Left lobe of liver (tissue), 2 donors: ENCODE measurements at places on chromosomes 2 and 18. TPM values are rescaled to one million over a fixed set of nuclear protein-coding genes. Genes with fewer than 3 reads are reported as not detected.

VAMP5 gene
- total RNA-seq, result 31.7 TPM

PTPRM gene
- 34.7 TPM for total RNA-seq

RIT2 gene
- total RNA-seq, result not detected

NOTO gene
- total RNA-seq, result not detected

CARF gene
- total RNA-seq, result 3.6 TPM

TOGARAM2 gene
- total RNA-seq, result 0.78 TPM

POTEJ gene
- total RNA-seq, result not detected

ANTXR1 gene
- total RNA-seq, result 2.2 TPM

ZNF407 gene
- 4.9 TPM for total RNA-seq

CHST10 gene
- total RNA-seq, result 0.50 TPM

DYSF gene
- 30.0 TPM for total RNA-seq

HOXD10 gene
- total RNA-seq, result not detected

CCDC178 gene
- total RNA-seq, result not detected

SCLY gene
- total RNA-seq, result 40.6 TPM

DNA sequence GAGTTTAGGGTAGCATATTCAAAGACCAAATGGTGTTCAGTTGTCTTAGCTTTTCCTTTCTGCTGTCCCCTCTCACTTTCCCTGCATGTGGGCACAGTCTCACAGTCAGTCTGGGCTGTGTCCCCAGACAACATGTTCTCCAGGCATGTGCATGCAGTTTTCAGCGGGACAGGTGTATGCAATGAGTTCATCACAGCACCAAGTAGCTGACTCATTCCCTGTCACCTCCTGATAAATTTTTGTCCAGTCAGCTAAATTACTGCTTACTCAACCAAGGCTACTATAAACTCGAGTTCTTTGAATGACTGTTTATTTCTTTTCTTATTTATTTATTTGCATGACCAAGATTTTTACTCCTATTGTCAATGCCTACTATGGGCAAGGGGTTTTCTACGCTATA is 148.8 kb upstream of the CDH19 start:
- DNase-seq, result no peak

GRCh38 chr2:36441816-36442215 is 86.2 kb downstream of the CRIM1 start:
- DNase-seq, result no peak

DNA sequence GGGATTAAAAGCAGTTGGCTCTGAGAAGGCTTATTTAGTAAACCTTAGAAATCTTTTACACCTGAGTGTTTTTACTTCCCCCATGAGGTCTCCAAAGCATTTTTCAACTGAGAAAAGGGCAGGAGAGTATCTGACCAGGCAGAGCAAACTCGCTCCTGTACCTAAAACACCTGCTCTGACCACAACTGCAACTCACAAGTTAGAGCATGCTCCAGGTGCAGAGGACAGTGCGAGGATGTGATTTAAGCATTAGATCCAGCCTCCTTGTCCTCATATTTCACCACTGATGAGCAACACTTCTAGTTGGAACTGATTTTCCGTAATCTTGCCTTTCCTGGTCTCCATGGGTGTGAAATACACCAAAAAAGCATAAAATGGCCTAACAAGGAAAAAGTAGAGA is 34.5 kb upstream of the TBC1D8 start:
- DNase-seq, result no peak

DNA sequence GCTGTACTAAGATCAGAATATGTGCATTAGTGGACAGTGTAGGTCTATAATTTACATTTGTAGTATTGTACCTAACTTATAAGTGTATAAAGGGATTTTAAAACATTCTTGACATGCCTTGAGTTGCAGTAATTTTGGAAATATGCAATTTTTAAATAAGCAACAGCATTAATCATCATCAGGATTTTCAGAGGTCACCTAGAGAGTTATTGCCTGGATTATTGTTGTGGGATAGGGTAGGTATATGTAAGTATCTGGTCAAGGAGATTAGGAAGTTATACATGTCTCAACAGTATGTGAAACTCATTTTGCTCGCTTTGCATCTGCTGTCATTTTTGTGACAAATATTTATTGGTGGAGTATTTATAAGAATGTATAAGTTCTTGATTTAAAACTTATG is 184.2 kb downstream of the WDR7 start:
- DNase-seq, result no peak

GRCh38 chr2:136068581-136069227 is 49.2 kb downstream of the CXCR4 start:
- DNase-seq, result no peak

DNA sequence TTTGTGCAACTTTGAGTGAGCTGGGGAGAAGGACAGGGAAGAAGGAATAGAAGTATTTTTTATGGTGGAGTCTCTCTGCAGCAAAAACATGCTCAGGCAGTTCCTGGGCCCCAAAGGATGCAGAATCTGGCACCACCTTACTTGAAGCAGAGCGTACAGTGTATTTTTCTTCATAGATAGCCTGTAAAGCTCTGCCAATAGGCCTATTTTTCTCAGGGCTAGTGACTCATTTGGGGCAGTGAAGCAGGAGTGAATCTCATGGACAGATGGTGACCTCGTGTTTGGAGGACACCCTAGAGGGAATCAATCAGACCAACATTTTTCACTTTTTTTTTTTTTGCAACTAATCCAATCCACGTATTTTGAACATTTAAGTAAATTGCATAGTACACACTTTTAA is 268.1 kb upstream of the CXCR4 start:
- DNase-seq, result no peak

DNA sequence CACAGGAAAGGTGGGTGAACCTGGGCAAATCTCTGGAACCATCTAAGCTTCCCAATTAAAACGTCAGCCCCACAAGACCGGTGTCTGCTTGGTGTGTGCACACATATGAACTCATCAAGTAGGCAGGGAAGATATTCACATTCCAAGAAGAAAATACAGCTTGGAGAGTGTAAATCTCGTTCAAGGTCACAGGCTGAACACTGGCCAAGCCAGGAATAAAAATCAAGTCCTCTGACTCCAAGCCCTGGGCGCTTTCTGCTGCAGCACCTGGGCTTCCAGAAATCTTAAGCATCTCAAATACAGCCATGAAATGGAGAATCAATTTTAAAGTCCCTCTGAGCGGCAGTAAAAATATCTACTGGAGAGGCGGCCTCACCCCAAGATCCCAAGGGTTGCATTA is 150.9 kb downstream of the TWIST2 start:
- no peak for DNase-seq

GRCh38 chr2:170148161-170148560 is 29.8 kb upstream of the MYO3B start:
- no peak for DNase-seq

GRCh38 chr18:61541673-61542072 is 208.4 kb downstream of the CDH20 start:
- no peak for DNase-seq

DNA sequence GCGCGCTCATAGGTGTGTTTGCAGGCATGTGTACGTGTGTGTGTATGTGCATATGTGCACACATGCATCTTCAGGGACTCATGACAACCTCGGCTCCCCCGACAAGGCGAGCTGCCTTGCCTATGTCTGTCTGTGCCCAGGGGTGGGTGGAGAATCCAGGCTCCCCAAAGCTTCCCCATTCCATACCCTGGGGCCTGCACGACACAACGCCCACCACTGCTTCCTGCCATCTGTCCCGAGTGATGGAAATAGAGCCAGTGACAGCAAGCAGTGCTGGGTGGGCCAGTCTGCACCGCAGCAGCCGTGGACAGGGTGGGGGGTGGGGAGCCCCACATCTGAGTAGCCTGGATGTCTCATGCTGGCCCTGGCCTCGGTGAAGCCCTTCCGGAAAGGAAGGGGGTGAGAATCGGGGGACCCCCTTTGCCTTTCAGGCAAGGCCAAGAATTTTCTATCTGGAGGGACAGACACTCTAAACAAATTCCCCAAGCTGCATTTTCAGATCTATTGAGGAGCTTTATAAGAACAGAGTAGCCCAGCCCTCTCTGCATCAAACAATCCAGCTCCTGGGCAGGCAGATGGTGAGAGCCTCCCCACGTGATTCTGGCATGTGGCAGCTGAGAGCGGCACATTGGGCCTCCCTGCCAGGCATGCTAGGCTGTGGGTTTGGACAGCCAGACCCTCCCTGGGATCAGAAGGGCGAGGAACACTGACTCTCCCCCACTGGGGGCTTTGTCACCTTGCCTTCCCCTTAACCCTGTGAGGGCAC is 4.9 kb downstream of the KCNIP3 start:
- DNase-seq, result no peak

DNA sequence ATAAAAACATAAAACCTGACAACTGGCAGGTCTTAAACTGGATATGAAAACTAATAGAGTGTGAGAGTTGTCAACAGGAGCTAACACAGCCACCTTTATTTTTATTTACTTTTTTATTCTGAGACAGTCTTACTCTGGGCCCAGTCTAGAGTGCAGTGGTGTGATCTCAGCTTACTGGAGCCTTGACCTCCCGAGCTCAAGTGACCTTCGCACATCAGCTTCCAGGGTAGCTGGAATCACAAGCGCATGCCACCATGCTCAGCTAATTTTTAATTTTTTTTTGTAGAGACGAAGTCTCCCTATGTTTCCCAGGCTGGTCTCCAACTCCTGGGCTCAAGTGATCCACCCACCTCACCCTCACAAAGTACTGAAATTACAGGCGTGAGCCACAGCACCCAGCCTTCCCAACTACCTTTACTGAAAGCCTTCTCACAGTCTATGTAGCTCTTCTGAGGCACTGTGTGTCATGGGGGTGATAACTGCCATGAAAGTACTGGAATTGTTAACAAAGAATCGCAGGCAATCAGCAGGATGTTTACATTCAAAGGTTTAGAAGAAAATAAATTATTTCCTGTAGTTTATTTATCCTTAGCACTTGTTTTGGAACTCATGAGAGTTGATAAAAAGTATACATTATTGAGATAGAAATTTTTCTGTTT is 24.3 kb downstream of the GDF7 start:
- DNase-seq, result no peak

DNA sequence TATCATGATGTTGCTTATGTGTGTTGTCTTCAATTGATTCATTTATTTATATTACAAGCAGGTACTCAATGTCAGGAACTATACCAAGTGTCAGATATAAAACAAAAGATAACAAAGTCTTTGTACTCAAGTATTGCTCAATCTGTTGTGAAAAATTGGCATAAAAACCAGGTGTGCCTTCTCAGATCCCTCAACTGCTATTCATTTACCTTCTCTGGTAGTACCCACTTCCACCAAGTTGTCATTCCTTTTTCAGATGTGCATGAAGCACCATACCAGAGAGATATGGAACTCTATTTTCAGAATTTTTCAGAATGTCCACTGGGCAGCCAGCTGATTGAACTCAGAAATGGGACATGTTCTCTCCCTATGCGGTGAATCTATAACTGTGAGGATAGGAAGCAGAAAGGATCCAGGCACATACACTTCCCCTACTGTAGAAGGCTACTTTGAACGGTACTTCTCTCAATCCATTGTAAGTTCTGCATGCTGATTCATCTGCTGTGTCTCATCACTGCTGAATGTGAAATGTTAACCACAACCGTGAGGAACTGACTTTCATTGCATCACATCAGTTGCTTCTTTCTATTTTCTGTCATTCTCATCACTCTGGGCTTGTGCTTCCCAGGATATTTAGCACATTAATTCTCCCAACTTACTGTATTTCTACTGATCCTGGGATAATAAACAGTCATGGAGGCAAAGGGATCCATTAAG is 1621.3 kb downstream of the SUCLG1 start:
- no peak for DNase-seq

- no peak for DNase-seq
Observed at GRCh38 chr18:76406791-76407190, 88.3 kb downstream of the ZNF516 start.

- peak; percentile 59 for DNase-seq
Observed at GRCh38 chr2:26008851-26009566, 24.9 kb upstream of the RAB10 start.

DNA sequence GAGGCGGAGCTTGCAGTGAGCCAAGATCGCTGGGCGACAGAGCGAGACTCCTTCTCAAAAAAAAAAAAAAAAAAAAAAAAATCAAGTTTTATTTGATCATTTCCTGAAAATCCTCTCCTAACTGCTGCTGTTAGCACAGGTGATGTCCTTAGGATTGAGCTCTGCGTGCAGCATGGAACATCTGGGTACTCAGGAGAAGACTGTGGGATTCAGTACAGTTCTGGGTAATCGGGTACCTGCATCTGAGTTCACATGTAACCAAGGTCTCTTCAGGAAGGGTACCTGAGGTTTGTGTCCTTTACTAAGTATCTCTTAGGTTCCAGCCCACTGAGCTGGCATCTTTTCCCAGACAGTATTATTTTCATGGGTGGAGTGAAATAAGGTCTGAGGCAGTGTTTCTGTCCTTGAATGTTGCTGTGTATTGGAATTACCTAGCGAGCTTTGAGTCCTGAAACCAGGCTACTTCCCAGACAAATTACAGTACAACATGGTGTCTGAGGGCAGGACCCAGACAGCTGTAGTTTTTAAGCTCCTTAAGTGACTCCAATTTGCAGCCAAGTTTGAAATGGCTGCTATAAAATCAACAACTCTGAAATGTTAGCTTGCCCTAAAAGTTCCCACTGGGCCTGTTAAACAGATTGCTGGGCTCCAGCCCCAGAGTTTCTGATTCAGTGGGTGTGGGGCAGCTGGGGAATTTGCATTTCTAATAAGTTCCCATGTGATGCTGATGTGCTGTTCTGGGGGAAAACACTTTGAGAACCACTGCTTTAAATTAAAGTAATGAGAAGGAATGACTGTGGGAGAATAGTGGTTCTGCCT is 120.5 kb downstream of the PMAIP1 start:
- no peak for DNase-seq

GRCh38 chr2:3059141-3059925 is 318.3 kb downstream of the EIPR1 start:
- no peak for DNase-seq

- peak; percentile 35 for DNase-seq
Observed at GRCh38 chr2:126761981-126762878, 106.3 kb downstream of the GYPC start.

DNA sequence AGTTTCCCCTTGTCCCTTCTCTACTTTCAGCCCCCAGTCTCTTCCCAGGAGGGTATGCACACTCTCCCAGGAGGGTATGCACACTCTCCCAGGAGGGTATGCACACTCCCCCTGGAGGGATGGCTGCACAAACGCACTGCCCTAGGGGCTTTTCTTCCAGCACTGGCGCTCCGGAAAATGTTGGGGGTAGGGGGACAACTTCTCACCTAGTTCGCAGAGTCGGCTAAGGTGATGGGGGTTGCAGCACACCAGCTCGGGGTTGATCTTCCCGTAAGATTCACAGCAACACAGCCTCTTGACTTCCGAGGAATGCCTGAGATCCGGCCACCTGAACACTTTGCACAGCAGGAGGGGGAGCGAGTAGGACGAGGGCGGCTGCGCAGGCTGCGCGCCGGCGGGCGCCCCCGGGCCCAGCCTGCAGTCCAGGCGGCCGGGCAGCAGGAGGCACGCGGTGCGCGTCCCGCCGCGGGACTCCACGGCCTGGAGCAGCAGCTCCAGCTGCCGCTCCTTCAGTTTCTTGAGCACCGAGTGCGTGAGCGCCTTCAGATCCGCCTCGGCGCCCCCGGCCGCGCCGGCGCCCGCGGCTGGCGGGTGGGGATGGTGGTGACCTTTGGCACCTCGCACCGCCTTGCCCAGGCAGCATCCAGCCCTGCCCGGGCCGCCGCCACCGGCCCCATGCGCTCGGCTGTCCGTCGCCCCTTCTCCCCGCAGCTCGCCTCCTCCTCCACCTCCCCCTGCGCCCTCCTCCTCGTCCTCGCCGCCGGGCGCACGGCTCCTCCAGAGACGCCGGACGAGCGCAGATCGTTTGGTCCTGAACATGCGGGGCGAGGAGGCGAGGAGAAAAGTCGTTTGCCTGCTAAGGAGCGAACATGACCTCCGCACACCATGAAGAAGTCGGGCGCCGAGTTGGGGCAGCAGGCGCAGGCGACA is 894 bp downstream of the SMAD7 start:
- DNase-seq, result peak; percentile 67

- DNase-seq, result no peak
Observed at GRCh38 chr18:57635003-57635822, 13.6 kb upstream of the NARS1 start.
